ENCODE measurements at places on chromosomes 1 and 21.

DNA sequence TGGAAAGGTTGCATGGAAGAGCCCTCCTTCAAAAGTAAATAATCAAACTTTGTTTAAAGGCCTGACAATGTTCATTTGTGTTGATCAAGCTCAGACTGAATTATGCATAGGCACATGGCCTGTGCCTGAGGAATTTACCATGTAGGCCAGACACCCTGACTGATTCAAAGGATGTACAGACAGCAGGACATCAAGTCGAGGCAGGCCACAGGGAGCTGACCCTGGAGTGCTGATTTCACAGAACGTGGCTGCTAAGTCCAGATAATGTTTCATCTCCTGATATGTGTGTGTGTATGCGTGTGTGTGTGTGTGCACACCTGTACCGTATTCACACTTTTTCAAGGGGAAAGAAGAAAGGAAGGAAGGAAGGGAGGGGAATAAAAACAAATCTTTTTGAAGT is 34.1 kb downstream of the NAV1 start:
- no peak for DNase-seq

- no peak for DNase-seq
Measured at GRCh38 chr1:221720545-221720944, 21.3 kb downstream of the DUSP10 start.

GRCh38 chr1:55987491-55988249 is 591.7 kb downstream of the PLPP3 start:
- no peak for DNase-seq

DNA sequence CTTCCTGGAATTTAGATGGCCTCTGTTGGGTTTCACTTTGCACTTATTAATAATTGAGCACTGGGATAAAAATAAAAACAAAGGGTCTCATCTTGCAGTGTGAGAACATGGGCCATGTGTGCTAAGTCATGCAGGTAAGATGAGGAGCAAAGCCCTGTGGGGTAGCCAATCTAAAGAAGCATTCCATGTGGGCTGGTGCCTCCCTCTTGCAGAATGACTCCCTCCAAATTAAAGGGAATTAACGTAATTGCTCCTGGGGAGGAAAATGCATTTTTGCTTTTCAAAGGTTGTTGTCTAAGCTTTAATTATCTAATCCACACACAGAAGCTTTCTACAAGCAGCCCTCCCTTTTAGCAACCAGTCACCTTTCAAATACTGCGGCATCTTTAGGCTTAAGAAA is 69.8 kb downstream of the CDC14A start:
- DNase-seq = no peak

DNA sequence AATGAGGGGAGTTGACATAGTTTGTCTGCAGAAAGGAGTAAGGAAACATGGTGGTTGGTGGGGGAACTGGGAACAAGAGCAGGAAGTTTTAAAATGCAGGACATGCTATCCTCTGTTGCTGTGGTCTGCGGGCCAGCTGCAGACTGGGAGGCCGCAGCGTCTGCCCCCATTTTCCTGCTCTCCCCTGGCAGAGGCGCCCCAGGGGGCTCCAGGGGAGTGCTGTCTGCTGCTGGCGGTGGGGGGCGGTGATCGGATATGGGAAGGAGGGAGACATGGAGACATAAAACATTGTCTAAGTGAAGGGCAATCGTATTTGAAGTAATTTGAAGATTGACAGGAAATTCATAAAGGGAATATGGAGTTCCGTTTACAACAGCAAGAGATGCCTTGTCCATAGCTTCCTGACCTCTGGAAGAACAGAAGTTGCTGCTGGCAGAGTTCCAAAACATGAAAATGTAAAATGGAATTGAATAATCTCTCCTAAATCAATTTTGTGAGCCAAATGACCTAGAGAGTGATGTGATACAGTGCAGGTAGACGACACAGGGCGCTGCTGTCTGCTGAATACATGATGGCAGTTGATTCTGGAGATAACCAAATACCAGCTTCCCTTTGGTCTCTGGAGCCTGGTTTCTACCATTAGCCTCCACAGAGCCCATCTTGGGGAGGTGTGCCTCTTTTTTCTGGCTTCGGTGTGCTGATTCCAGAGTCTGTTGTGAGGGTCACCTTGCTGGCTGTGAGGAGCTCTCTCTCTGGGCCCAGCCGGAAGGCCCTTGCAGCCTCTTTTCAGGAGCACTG is 61.0 kb downstream of the PCBP3 start:
- no peak for DNase-seq

DNA sequence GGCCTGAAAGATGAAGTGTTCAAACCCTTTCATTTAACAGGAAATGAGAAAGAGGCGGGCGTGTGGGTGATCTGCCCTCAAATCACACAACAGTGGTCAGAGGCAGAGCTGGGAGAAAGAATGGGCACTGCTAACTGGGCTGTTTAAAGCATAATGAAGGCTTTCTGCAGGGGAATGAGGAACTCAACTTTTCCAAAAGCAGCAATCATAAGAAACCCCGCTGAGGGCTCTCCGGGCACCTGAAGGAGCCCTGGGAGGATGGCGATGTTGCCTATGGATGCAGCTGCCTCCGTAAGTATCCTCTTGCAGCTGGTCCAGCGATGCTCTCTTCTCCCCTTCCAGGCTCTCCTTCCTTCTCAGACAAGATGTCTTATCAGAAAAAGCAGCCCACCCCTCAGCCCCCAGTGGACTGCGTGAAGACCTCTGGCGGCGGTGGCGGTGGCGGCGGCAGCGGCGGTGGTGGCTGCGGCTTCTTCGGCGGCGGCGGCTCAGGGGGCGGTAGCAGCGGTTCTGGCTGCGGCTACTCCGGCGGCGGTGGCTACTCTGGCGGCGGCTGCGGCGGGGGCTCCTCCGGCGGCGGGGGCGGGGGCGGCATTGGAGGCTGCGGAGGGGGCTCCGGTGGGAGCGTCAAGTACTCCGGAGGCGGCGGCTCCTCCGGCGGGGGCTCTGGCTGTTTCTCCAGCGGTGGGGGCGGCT is 1.2 kb downstream of the LORICRIN start:
- no peak for DNase-seq

- DNase-seq = no peak
Measured at GRCh38 chr1:25501235-25502058, 42.0 kb upstream of the LDLRAP1 start.

DNA sequence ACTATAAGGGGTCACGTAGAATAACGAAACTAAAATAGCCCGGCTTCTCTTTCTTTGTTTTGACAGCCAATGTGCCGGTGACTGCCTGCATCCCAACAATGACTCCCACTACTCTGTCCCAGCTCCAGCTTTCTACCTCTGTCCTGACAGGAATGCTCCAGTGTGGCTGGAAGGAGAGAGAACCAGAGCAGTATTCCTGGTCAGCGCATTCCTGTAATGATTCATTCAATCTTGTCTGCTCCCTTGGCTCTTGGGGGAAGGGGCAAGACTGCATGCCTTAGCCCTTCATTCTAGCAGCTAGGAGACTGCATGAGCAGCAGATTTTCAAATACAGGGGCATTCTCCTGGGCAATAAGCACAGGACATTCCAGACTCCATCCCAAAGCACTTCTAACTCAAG is 132.1 kb upstream of the PRMT6 start:
- DNase-seq = no peak

DNA sequence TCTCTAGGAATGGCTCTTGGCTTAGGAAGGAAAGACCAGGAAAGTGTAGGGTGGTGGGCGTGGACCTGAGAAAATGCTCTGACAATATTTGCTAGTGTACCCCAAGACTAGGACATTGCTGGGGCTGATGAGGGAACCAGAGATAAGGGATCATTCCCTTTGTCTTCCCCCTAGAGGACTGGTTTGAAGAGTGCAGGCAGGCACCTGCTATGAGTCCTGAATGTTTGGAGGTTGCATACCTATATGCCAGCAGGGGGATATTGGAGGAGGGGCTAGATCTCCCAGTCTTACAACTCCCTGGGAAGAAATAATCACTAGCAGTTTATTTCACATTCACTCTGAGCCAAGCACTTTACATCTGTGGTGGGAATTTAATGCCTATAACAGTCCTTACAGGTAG is 6.0 kb upstream of the BCL10 start:
- DNase-seq = no peak

GRCh38 chr1:77370583-77371306 is 88.9 kb downstream of the AK5 start:
- no peak for DNase-seq

- DNase-seq = no peak
Measured at GRCh38 chr21:32214654-32215305, 64.1 kb downstream of the MIS18A start.

GRCh38 chr1:241271427-241271826 is 85.6 kb downstream of the RGS7 start:
- no peak for DNase-seq

DNA sequence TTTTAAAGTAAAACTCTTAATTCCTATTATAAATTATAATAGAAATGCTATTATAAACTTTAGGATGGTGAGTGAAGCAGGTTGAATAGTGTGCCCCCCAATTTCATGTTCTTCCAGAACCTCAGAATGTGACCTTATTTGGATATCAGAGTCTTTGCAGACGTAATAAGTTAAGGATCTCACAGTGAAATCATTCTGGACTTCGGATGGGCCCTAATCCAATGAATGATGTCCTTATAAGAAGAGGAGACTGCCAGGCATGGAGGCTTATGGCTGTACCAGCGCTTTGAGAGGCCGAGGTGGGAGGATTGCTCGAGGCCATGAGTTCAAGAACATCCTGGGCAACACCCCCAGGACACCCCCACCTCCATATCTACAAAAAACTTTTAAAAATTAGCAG is 9.4 kb upstream of the MT1HL1 start:
- DNase-seq = no peak

DNA sequence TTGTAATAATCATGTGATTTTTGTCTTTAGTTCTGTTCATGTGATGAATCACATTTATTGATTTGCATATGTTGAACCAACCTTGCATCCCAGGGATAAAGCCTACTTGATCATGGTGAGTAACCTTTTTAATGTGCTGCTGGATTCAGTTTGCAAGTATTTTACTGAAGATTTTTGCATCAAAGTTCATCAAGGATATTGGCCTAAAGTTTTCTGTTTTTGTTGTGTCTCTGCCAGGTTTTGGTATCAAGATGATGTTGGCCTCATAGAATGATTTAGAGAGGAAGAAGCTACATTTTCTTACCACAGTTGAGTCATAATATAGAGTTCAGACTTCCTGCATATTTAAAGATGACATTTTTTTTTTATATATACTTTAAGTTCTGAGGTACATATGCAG is 455.9 kb downstream of the PLPP3 start:
- no peak for DNase-seq

GRCh38 chr21:29033871-29034270 is 9.4 kb downstream of the USP16 start:
- DNase-seq = no peak

DNA sequence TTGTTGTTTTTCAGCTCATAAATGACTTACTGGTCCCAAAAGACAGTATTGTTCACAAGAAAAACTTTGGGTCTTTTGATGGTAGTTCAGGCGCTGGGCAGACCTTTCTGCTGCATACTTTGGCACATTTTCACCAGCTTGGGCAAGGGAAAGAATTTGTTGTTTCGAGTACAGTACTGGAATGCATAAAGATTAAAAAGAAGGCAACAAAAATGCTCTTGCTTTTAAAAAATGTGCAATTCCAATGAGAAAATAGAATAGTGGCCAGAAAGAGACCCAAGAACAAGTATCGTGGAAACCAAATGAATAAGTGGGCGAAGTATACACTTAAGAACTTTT is 56.0 kb downstream of the CLIC6 start:
- no peak for DNase-seq

DNA sequence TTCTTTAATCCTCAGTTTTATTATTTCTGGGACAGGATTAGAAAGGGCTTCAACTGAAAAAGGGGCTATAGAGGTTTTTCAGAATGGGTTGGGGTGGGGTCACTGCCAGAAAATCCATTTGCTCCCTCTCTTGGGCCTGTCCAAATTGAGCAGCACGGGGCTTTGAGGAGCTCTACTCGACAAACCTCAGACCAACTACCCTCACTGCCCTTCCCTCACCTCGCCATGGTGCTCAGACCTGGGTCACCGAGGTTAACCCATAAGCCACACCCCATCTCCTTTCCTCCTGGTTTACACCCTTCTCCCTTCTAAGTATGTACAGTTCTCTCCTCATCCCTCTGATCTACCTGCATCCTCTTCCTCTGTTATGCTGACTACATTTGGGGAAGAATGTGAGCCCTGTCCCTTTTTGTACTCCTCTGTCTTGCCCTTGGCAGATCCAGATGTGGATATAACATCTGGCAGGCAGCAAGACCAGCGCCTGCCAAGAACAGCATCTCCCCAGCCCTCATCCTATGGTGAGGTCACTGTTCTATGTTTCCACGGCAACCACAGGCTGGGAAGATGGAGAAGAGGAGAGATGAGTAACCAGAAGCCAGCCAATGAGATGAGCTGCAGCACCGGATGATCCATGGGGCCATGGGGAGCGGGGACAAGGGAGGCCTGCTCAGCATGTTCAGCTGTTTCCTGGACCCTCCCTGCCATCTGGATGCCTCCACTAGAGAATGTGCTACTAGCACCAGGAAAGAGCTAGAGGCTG is 3.7 kb upstream of the FABP3 start:
- no peak for DNase-seq

- DNase-seq = no peak
Measured at GRCh38 chr1:156886583-156887281, 6.8 kb upstream of the PEAR1 start.

GRCh38 chr1:169802888-169803287 is 8.2 kb upstream of the METTL18 start:
- DNase-seq = no peak

DNA sequence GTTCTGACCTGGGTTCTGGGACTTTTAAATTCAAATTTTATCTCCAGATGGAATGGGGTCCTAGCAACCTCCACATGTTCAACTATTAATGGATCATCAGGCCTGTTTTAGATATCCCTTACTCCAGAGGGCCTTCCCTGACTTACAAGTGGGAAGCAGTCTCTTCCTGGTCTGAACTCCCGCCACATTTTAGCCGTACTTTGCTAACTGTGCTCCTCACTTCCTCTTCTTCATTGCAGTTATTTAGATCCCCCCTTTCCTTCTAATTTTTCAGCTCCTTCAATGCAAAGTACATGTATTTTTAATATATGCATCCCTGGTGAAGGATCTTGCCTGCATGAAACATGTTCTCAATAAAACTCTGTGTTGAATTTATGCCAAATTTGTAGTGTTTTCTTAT is 3.7 kb downstream of the CD1A start:
- DNase-seq = no peak
